DMS 273 treated with DMSO at 0.1 percent for 48 hours (cell line): ENCODE measurements at places on chromosomes 5 and 9.

- no peak for DNase-seq
Measured at GRCh38 chr5:74603376-74603775, 37.2 kb downstream of the ENC1 start.

DNA sequence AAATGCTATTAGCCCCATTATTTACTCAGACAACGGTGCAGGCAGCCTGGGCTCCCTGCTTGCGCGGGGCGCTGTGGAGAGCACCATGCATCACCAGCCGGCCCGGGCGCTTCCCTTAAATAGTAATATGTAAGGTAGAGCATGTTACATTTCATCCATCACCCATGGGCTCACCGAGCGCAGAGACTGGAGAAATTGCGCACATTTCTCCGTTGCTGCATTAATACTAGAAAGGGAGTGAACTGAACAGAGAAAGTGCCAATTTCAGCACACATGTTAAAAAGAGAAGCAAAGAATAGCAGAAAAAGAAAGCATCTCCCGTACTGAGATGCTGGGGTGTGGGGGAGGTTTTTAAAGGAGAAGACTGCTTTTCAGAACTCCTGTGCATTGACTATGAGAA is 400.3 kb downstream of the ZSWIM6 start:
- no peak for DNase-seq

DNA sequence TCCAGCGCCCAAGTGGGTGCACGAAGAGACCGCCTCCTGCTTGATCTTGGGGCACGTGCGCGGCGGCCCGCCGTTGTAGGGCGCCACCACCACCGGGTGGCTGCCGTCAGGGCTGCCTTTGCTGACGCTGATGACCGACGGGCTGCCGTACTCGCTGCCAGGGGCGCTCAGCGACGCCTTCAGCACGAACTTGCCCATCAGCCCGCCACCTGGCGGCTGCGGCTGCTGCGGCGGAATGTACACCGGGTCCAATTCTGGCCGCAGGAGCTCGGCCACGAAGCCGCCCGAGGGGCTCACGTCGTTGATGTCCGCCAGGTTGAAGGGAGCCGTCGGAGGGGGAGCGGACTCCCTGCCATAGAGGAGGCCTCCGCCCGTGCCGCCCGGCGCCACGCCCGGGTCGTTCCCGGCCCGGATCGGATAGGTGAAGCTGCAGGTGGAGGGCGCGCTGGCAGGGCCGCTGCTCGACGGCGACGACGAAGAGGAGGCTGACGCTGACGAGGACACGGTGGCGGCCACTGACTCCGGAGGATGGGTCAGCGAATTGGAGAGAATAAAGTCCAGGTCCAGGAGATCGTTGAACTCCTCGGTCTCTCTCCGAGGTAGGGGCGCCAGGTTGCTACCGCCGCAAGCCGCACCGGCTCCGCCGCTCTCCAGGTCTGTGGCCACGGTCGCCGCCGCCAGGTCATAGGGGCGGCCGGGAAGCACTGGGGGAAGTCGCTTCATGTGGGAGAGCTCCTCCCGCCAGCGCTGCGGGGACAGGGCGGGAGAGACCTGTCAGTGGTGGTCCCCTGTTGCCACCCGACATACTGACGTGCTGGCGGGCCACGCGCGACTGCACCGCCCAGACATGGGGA is 1.8 kb downstream of the KLF4 start:
- DNase-seq: no peak

DNA sequence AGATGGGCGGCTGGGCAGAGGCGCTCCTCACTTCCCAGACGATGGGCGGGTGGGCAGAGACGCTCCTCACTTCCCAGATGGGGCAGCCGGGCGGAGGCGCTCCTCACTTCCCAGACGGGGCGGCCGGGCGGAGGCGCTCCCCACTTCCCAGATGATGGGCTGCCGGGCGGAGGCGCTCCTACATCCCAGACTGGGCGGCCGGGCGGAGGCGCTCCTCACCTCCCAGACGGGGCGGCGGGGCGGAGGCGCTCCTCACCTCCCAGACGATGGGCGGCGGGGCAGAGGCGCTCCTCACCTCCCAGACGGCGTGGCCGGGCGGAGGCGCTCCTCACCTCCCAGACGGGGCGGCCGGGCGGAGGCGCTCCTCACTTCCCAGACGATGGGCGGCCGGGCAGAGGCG is 140.2 kb downstream of the WDR70 start:
- DNase-seq: no peak

DNA sequence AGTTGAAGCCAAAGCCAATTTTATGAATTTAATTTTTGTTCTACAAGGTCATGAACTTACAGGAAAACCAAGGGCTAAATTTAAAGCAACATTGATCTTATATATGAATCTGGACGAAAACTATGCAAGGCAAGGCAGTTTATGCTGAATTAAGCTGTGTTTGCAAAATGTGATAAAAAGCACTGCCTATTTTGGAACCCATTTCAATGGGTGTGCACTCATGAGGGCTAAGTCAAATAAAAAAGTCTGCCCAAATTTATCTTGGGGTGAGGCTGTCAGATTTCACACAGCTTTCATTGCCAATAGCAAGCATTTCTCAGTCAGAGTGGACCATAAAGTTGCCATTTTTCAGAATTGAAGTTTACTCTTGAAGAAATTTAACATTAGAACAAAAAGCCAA is 199.9 kb downstream of the LURAP1L start:
- DNase-seq: no peak
